ENCODE measurements at places on chromosomes 7 and 10. TPM values are rescaled to one million over a fixed set of nuclear protein-coding genes. Genes with fewer than 3 reads are reported as not detected.

Gene ELOVL3
- total RNA-seq, result 3.3 TPM

Gene TMEM196
- total RNA-seq, result not detected

Gene LMOD2
- not detected for total RNA-seq

Gene VGF
- total RNA-seq, result 148 TPM

Gene ITPRID1
- not detected for total RNA-seq

Gene PUS7
- 48.9 TPM for total RNA-seq

DNA sequence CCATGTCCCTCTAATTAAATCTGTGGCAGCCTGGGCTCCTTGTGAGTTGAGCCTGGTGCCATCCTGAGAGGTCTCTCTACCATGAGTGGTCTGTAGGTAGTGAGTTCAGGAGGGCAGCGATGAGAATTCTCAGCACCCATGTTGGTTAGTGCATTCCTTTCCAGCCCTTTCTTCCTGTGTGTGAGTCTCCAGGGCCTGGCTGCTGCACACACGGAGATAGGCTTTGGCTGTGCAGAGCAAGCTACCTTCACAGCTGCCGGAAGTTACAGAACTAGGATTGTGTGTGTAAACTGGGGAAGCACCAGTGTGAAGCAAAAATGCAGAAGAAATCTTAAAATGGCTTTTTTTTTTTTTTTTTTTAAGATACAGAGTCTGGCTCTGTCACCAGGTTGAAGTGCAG, 358.6 kb downstream of the PAXIP1 start:
- no peak for DNase-seq

DNA sequence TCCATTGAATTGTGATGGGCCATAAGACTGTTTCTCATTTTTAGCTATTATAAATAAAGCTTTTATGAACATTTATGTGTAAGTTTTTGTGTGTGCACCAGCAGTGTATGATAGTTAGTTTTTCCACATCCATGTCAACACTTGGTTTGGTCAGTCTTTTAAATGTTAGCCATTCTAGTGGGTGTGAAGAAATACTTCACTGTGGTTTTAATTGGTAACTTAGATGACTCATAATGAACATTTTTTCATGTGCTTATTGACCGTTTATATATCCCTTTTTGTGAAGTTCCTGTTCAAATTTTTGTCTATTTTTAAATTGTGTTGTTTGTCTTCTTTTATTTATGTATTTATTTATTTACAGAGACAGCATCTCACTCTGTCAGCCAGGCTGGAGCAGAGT, 23.6 kb upstream of the PDK4 start:
- no peak for DNase-seq

- DNase-seq, result no peak
These were observed 23.4 kb downstream of the RPP38 start for GRCh38 chr10:15120523-15120922.

DNA sequence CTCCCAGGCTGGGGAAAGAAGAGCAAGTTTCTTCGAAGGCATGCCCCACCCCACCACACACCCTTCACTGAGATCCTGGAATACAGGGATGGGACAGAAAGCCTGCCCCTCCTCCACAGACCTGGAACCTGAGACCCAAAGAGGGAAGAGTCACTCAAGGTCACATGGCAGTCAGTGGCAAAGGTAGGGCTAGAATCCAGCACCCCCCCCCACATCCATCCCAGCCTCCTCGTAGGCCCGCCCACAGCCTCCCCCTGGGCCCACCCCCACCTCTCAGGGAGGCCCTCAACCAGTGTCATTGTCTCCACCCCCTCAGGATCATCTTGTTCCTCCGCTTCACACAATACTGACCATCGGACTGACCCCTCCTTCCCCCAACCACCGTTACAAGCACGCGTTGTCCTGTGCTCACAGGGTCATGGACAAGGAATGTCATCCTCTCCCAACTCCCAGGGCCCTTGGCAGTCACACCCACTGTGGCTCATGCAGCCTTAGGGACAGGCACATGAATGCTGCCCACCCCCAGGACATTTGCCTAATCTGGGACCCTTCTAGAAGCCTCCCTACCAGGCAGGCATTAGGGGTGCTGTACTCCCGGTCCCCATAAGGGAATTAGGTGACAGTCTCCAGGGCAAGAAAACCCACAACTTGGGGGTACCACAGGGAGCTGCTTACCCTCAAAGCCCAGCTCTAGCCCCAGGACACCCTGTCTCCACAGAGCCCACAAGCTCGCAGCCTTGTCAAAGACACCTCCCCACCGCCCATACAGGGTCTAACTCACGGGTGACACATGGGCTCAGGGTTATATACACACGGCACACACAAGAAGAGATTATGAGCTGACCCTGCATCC, 1.4 kb downstream of the KCNH2 start:
- DNase-seq, result no peak

DNA sequence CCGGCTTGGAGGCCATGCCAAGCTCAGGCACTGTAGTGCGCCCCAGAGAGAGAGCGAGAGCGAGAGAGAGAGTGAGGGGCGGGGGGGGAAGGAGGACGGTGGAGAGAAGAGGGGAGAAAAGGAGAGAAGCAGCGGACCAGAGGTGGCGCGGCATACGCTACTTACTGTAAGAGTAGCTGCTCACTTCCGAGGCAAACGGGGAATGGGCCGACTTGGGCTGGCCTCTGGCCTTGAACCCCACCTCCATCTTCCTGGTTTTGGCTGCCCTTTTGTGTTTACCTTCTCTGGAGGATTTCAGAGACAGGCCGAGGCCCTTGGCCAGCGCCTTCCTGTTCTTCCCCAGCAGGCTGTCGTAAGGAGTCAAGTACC, 66.9 kb downstream of the TNRC18 start:
- DNase-seq, result no peak

GRCh38 chr10:28457110-28457509, 75.8 kb upstream of the WAC start:
- no peak for DNase-seq

DNA sequence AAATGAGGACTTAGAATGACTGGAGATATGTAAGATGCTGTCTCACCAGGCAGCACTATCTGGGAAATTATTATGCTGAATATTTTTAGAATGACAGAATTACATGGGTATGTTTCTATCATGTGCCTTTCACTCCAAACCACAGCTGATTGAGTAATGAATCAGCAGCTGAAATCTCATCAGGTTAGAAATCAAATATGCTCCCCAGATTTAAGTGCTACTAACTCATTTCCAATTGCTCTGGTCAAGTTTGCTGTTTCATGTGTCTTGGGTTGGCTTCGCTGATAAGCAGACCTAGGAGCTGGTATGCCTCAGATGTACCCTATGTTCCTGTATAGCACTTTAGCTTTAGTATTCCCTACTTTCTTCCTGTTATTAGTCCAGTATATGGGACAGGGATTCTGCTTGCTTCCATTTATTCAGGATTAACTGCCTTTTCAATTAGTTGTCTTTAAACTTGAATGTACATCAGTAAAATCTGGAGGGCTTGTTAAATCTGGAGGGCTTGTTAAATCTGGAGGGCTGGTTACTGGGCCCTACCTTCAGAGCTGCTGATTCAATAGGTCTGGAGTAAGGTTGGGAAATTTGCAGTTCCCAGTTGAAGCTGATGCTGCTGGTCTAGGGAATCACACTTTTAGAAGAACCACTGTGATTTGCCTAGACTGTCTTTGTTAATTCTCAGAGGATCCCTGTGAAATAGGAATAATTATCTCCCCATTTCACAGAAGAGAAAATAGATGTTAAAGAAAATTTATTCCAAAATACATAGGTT, 172.9 kb downstream of the DKK1 start:
- no peak for DNase-seq

GRCh38 chr7:17502213-17503060, 204.0 kb downstream of the AHR start:
- no peak for DNase-seq

DNA sequence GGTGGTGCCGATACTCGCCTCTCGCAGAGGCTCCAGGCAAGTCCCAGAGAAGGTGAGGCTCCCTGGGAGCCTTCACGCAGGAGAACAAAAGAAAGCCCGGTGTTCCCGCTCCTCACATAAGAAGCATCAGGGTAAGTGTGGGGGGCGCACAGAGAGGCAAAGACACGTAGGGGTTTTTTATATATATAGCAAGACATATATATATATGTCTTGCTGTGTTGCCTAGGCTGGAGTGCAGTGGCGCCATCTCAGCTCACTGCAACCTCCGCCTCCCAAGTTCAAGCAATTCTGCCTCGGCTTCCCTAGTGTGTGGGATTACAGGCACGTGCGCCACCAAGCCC, 61.3 kb downstream of the PDIA4 start:
- DNase-seq, result no peak

DNA sequence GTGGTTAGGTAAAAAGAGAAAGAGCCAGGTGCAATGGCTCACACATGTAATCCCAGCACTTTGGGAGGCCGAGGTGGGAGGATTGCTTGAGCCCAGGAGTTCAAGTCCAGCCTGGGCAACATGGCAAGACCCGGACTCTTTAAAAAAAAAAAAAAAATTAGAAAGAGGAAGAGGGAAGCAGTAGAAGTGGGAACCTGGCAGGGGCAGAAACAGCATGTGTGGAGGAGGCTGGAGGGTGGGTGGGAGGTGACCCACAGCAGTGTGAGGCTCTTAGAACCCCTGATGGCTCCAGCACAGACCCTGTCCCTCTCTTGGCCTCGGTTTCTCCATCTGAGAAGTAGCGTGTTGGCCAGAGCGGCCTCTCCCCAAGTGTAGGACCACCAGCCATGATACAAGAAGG, 4.9 kb upstream of the CCL24 start:
- no peak for DNase-seq

- no peak for DNase-seq
These were observed 26.2 kb upstream of the ZNF862 start for GRCh38 chr7:149811831-149812490.

- DNase-seq, result no peak
These were observed 21.1 kb upstream of the EZH2 start for GRCh38 chr7:148905093-148905666.

DNA sequence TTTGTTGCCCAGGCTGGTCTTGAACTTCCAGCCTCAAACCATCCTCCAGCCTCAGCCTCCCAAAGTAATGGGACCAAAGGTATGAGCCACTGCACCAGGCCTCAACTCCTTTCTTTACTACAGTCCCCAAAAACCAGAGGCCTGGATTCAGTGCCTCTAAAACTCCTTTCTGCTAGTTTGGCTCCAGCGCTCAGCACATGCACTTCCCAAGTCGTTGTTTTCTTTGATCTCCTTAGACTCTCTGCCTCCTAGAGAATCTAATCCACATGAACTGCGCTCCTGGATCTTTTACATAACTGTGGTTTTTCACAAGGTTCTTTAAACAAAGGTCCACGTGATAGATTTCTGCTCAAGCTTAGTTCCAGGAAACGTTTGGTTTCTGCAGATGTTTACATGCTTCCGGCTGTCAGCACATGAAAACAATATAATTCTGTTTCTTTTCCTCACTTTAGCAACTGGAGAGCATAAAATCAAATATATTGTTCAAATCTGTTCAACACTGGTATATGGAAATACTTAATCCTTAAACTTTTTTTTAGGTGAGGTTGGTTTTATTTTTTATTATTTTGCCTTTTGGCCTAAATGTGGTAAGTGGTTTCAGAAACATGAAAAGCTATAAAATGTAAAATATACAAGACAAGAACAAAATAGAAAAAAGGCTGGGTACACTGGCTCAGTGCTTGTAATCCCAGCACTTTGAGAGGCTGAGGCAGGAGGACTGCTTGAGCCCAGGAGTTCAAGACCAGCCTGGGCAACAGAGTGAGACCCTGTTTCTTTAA, 270.5 kb upstream of the MKLN1 start:
- no peak for DNase-seq

- DNase-seq, result no peak
These were observed 717.1 kb downstream of the GRID1 start for GRCh38 chr10:85649461-85649860.

DNA sequence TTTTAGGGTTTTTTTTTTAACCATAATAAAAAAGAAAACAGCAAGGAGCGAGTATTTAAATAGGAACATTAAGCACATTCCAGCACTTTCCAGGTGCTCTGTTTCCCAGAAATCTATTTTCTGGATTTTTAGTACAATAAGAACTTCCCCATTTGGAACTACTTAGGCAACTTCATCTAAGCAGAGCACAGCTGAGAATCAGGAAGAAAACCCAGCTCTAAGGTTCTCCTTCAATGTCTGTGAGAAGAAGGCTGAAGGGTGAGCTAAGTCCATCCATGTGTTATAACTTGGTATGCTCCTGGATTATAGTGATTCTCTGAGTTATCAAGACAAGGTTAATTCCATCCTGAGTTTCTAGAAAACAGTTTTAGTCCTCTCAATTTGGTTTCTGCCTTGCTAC, 181.9 kb downstream of the CYP26A1 start:
- DNase-seq, result no peak

- DNase-seq, result no peak
These were observed 572 bp downstream of the ATP5MF start for GRCh38 chr7:99465421-99465768.

DNA sequence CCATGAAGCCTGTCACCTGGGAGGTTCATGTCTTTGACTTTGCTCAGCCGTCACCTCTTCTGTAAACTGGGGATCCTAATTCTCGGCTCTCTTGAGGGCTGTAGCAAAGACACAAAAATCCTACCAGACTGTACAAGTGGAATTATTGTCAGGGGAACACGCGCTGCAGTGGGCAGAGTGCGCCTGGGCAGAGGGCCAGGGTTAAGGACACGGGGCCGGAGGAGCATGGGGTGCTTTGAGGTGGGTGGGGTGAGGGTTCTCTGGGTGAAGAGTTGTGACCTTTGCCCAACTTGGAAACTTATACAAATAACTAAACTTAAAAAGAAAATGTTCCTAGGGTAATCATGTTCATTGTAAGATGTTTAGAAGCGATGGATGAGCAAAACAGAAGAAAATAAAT, 36.0 kb downstream of the PALD1 start:
- no peak for DNase-seq

- DNase-seq, result no peak
These were observed 185.2 kb upstream of the PPP1R3A start for GRCh38 chr7:114104035-114104434.

DNA sequence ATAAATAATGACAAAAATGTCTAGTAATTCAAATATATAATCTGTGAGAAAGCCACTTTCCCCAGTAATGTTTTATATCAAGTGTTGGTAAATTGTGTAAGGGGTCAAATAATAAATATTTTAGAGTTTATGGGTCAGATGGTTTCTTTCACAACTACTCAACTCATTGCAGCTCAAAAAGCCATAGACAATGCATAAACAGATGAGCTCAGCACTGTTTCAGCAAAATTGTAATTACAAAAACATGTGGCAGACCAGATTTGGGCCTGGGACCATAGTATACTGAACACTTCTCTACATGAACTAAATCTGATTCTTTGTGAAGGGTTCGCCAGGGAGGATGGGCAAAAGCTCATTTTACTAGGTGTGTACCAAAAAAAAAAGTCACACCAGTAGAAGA, 460.8 kb downstream of the NRG3 start:
- no peak for DNase-seq

- DNase-seq, result no peak
These were observed 491.8 kb upstream of the GHITM start for GRCh38 chr10:83647526-83647925.

DNA sequence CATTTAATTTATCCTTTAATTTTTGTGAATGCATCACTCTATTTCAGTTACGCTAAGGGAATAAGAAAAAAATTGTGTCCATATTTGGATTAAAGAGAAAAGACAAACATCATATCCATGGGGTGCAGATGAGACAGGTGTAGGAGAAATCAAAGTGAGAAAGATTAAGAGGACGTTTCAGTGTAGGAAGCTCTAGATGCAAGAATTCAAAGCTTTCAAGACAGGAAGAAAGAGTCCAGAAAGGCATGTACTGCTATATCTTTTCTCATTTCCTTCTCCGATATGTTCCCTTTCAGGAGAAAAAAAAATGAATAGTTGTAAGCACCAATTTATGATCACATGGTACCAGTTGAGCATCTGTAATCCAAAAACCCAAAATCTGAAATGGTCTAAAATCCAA, 17.0 kb upstream of the C1GALT1 start:
- no peak for DNase-seq

- DNase-seq, result no peak
These were observed 38.3 kb upstream of the COBL start for GRCh38 chr7:51354897-51355296.

Measured in G401 (cell line).